Right lung (tissue), 10 donors: ENCODE measurements at places on chromosomes 12 and 14. TPM values are rescaled to one million over a fixed set of nuclear protein-coding genes. Genes with fewer than 3 reads are reported as not detected.
A peak's percentile ranks its signal among the peaks of the same experiment; 100 is the strongest.

DNA sequence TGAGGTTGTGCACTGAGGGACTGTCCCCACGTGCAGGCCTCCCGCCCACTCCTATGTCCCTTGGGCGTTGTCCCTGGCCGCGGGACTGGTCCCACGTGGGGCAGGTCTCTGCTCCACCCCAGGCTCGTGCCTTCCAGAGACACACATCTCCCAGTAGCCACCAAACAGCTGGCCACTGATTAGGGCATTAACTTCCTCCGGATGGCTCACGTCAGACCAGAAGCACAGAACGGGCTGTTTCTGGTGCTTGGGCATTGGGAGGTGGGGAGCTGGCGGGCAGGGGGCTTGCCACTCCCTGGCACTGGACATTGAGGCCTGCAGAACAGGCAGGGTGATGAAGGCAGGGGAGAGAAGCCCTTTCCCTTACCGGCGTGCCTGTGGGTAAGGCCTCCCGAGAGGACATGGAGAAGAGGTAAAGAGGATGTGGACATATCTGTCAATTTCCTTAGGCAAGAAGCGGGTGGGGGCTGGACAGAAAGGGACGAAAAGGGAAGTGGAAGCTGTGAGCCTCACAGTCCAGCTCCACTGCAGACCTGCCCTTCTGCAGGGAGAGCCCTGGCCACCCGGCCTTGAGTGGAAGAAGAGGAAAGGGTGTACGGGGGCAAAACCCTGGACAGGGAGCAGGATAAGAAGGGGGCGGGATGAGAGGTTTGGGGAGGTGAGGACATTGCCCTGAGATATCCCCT is 101.2 kb downstream of the NINJ2 start:
- DNase-seq: no peak

The BRI3BP gene
- 5.9 TPM for polyA plus RNA-seq

GRCh38 chr14:65373016-65373670 is 39.4 kb upstream of the FUT8 start:
- DNase-seq: no peak

The ATP2A2 gene
- 125 TPM for polyA plus RNA-seq

- DNase-seq: no peak
These were observed 267.0 kb downstream of the MED13L start for GRCh38 chr12:116010467-116010866.

DNA sequence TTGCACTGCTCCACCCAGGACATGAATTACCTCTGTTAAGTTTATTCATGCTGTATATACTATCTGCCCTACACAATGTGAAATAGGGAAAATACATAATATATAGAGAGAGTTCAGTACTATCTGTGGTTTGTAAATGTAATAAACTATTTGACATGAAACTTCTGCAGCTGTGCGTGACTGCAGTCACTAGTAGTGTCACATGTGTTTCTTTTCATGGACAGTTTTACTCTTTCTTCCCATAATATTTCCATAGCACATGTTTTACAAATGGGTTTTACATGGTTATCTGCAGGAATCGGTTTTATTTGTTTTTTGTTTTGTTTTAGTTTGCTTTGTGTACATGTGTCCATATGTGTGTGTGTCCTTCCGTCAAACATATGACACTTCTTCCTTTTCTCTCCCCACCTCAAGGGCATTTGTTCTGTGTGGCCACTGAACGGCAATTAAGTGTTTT is 1644.1 kb upstream of the FLRT2 start:
- peak; percentile 14 for DNase-seq

DNA sequence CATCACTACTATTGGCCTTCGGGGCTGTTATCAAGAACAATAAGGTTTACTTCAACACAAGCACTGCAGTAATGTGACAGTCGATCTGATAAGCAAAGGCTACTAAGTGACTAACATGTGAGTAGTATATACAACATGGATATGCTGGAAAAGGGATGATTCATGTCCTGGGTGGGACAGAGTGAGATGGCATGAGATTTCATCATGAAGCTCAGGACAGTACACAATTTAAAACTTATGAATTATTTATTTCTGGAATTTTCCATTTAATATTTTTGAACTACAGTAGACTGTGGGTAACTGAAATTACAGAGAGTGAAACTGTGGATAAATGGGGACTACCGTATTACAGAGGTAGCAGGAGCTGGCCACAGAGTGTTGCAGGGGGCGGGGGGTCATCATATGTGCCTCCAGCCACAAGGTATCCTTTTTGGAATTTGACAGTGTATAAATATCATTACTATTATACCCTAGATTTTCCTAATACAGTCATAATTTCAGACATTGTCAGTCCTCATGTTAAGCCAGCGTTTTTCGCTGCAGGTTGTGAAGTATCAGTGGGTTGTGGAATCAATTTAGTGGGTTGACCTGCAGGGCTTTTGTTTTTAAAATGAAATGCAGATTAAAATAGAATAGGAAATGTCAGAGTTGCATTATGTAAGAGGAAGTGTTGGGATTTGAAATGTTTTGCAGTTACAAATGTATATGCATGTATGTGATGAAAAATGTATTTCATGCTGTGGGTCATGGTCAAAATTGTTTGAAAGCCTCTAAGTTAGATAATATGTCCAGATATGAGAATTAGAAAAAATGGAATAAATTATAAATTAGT is 148.0 kb upstream of the NUDT4 start:
- no peak for DNase-seq

DNA sequence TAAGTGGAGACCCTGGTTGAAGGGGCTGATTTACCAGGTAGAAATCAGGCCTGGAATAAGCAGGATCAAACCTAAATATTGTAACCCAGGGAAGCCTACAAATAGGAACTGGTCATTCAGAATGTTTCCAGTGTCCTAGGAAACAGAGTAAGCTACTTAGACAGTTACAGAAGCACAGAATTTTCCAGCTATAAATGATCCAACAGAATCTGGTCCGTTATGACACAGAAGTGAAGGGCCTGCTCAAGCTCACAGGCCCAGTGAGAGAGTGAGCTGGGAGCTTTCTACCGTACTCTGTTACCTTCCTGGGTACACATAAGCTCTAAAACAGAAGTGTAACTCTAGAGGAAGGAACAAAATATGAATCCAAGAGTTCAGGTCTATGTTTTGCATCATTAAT is 119.1 kb downstream of the TTC7B start:
- DNase-seq: no peak

The AMDHD1 gene
- polyA plus RNA-seq: 1.1 TPM

The CLEC4D gene
- not detected for polyA plus RNA-seq

DNA sequence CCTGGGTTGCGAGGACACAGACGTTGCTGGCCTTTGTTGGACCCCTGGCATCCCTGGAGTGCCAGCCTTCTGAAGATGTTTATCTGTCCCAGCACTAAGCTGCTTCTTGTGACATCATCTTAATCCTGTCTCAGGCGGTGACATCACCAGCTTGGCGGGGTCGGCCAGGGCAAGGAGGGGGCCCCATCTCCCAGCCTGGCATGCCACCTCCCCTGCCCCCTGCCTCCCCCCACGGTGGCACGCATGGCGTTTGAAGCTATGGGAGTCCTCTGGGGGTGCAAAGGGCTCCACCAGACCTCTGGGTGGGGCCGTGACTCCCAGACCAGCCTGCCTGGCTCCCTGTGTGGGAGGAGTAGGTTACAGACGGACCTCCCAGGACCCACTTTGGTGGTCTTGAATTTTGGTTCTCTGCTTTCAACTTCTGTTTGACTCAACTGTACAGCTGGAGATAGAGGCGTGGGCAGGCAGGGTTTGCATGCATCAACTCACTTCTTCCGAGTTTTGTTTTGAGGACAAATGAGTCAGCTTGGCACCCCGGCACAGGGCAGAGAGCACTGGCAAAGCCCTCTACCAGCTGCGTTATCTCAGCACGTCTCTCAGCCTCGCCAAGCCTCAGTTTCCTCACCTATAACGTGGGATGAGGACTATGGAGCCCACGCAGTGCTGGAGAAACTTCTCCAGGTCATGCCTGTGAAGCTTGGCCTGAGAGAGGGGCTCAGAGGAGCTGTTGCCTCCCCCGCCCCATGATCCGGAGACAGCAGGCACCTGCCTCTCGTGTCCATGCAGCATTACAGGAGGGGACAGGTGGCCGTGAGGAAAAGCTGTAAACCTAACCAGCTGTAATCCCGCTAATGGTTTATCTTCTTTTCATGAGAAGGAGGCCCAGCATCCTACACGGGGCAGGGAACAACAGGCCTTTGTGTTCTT is 38.8 kb upstream of the EML1 start:
- no peak for DNase-seq

DNA sequence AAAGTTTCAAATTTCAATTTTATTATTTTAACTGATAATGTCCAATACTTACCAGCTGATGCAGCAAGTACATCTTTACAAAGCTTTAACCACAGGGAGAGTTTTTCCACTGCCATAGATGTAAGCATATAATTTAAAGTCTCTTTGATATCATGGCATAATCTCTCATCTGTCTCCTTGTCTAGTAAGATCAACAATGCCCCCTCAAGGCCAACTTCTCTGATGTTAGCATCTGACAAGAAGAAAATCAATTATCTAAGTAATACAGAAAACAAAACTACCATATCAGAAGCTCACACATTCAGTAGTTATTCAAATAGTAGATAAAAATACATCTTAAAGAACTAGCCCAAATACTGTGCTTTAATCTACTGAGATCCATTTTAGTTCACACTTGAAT is 94.2 kb downstream of the HEATR5A start:
- DNase-seq: no peak

GRCh38 chr12:121190523-121191031 is 19.4 kb upstream of the P2RX4 start:
- DNase-seq: no peak

DNA sequence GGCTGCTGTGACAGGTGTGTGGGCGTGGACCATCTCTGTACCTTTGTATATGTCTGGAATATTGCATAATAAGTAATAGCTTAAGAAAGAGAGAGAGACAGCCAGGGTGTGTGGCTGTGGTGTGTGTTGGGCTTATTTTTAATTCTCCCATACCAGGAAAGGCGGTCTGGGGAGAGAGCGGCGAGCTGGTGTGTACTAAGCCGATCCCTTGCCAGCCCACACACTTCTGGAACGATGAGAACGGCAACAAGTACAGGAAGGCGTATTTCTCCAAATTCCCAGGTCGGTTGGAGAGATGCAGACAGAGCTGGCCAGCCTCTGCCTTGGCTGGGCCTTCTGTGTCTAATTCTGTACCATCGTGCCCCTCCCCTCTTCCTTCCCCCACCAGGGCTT is 63.9 kb downstream of the AACS start:
- DNase-seq: no peak

GRCh38 chr12:52813885-52814709 is at the start of gene KRT4:
KRT4 (minus strand) TSS chr12:52814116; CDS start chr12:52814058, 58 bp downstream.
- no peak for DNase-seq

DNA sequence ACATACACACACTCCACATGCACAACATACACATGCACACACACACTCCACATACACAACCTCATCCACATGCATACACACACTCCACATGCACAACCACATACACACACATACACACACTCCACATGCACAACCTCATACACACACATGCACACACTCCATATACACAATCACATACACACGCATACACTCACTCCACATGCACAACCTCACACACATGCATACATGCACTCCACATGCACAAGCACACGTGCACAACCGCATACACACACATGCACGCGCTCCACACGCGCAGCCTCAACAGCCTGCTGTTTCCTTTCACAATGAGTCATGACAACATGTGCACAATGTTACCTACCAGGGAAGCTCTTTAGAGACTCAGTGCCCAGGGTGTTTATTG is 61.2 kb upstream of the TMEM132C start:
- no peak for DNase-seq

- DNase-seq: no peak
These were observed 1070.0 kb downstream of the LRFN5 start for GRCh38 chr14:42676636-42677035.
